ENCODE measurements at places on chromosomes 1 and 21.

GRCh38 chr1:162030759-162031280 is 7.2 kb upstream of the OLFML2B start:
- DNase-seq, result no peak

DNA sequence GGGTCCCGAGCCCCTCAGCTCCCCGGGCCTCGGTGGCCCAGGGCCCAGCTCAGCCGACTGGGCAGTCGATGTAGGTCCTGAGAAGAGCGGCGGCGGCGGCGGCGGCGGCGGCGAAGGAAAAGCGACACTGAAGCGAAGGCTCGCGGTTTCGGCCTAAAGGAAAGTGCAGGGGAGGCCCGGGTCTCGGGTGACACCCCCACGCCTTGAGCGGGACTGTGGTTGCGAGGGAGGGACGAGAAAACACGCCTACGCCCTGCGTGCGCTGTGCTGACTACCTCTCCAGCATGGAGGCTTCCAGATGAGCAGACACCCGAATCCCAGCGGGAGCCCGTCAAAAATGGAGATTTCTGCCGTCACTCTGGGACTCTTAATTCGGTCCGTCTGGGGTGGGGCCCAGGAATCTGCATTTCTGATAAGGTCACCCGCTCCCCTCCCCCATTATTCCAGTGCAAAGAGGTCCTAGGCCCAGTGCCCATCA is 31.2 kb downstream of the DNTTIP2 start:
- DNase-seq, result peak; percentile 84

- DNase-seq, result no peak
These were observed 1.1 kb downstream of the COX20 start for GRCh38 chr1:244836584-244836983.

- no peak for DNase-seq
These were observed 157.0 kb downstream of the PCBP3 start for GRCh38 chr21:45800339-45801080.

GRCh38 chr21:45308194-45309068 is 20.7 kb upstream of the POFUT2 start:
- peak; percentile 54 for DNase-seq

DNA sequence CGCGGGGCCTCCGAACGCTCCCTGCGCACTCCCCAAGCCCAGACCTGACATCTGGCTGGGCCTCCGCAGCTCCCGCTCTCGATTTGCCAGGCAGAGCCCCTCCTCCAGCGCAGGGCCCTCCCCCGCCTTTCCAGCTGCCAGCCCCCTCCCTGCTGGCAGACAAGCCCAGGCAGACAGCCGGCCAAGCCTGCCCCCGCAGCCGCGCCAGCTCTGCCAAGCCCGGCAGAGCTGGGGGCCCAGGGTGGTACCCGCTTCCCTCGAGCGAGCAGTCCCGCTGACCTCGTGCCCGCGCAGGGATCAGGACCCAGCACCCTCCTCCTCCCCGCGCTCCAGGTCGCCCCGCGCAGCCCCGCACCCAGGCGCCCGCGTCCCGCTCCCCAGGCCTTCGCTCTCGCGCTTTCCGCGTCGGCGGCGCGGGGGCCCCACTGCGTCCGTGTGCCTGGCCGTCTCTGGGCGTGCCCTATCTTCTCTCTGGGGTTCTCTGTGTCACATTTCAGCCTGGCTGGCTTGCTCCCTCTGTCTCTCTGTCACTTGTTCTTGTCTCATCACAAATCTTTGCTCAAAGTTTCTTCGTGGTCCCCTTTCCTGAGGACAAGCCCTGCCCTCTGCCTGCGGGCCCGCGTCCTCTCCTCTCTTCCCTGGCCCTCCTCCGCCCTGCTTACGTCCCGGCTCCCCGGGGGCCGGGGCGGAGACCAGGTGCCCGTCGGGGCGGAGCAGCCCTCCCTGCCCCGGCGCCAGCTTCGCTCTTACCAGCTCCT is 580 bp downstream of the INKA2 start:
- DNase-seq, result peak; percentile 88

DNA sequence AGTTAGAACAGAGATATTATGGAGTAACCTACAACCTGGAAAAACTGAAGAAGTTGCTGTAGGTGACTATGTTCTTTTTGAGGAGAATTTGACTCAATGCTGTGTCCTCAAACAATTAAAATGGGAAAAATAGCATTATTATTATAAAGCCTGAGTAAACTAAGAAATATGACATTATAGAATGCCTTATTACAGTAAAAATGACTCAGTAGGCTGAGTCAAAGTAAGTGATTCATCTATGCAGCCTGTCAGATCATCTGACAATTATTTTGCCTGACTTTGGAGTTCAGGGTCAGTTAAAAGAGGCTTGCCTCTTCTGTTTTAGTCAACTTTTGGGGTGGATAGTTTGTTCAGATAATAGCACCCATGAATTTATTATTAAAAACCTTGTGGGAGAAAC is 150.8 kb upstream of the PTGFR start:
- no peak for DNase-seq

DNA sequence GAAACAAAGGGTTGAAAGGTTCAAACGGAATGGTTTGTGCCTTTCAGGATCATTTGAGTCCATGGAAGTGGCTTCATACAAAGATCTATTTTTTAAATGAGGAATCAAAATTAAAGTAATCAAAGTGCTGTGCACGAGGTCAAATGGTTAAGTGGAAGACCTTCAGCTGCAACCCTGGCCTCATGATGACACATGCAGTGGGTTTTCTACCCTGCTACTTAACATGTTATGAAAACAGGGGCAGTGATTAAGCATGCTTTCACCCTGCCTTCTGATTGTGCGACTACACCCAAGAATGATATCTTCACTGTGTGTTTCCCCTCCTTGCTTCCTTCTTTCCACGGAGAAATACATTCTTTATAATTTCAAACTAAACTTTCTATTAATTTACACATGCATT is 604.2 kb downstream of the LRRIQ3 start:
- DNase-seq, result no peak

- DNase-seq, result no peak
These were observed 116.9 kb downstream of the RGS7 start for GRCh38 chr1:241240069-241240468.

DNA sequence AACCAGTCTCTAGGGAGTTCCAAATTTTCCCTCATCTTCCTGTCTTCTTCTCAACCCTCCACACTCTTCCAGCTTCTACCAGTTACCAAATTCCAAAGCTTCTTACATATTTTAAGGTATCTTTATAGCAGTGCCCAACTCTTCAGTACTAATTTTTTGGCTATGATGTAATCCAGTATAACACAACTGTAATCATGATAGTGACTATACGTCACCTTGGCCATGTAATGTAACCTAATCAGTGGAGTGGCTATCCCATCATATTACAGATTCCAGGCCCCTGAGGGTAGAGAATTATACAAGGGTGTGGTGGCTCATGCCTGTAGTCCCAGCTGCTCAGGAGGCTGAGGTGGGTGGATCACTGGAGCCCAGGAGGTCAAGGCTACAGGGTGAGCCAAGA is 143.2 kb downstream of the CLEC20A start:
- DNase-seq, result no peak

- DNase-seq, result no peak
These were observed 13.0 kb upstream of the SLC6A9 start for GRCh38 chr1:44044071-44044801.

- no peak for DNase-seq
These were observed 85.8 kb downstream of the SYF2 start for GRCh38 chr1:25146451-25146855.

- DNase-seq, result peak; percentile 92
These were observed 35.8 kb downstream of the SLC2A1 start for GRCh38 chr1:42922687-42923366.

DNA sequence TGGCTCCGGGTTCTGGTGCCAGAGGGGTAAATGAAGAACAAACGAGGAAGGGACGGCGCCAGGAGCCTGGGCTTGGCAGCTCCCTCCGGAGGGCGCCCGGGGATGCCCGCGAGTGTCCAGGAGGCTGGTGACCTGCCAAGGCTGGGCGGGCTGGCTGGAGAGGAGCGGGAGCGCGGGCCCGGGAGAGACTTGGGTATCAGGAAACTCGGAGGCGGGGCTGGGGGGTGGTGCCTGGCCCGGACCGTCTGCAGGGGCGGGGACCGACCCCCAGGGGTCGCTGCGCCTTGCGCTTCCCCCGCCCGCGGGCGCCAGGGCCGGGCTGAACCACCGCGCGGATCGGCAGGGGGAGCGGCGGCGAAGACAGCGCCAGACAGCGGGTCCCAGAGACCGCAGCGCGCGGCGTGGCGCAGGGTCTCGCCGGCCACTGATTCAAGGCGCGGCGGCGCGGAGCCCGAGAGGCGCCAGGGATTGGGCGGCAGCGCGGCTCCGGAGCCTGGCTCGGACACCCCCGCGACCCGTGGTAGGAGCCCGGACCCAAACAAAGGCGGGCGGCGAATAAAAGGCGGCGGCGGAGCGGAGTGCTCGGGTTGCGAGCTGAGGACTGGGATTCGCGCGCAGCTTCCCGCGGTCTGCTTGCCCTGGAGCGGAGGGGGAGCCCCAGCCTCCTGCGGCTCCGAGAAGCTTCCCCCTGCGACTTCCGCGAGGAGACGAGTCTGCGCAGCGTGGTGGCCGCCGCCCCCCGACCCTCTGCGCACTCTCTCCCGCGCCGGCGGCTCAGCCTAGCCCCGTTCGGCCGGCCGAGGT is at the start of gene DISP3:
Gene DISP3 (plus strand): TSS at position 585 of the 804 bp plus-strand sequence. CDS start 21,838 bp downstream, outside the sequence.
- DNase-seq, result peak; percentile 94

DNA sequence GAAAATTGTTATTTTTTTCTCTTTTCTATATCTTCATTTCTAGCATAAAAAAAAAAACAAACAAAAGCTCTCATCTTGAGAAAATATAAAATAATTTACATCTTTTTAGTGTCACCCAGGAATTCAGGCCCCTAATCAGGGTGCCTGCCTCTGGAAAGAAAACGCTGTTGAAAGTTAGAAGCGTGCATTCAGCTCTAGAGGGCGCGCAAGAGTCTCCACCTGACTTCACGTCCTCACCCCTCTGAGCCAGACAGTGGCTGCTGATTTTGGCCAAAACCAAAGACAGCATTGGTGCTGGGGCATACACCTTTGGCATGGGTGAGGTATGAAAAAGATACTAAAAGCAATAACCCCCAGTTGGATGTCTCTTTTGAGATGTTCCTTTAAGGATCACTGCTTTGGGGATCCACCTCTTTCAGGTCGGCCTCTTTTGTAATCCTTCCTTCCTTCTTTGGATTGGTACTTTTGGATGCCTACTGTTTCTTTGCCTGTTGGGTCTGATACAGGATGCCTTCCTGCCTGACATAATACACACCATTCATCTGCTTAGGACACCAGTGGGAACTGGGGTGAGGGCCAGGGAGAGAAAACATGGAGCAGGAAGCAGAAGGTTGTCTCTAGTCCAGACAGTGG is 77.6 kb upstream of the CHRM3 start:
- peak; percentile 89 for DNase-seq

GRCh38 chr1:235972311-235972689 is 92.6 kb downstream of the NID1 start:
- no peak for DNase-seq

DNA sequence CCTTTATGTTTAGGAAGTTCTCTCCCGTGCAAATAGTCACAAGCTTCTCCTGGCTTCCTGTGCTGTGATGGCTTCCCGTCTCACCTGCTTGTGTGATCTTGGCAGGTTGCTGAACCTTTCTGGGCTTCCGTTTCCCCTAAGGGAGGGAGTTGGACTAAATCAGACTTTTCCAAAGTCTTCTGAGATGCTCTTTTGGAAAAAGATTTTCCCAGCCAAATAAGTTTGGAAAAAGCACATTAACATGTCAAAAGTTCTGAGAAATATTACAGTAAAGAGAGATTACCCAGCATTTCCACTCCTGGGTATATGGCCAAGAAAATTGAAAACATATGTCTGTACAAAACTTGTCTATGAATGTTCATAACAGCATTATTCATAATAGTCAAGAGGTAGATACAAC is 36.0 kb upstream of the TENT5C start:
- peak; percentile 13 for DNase-seq

DNA sequence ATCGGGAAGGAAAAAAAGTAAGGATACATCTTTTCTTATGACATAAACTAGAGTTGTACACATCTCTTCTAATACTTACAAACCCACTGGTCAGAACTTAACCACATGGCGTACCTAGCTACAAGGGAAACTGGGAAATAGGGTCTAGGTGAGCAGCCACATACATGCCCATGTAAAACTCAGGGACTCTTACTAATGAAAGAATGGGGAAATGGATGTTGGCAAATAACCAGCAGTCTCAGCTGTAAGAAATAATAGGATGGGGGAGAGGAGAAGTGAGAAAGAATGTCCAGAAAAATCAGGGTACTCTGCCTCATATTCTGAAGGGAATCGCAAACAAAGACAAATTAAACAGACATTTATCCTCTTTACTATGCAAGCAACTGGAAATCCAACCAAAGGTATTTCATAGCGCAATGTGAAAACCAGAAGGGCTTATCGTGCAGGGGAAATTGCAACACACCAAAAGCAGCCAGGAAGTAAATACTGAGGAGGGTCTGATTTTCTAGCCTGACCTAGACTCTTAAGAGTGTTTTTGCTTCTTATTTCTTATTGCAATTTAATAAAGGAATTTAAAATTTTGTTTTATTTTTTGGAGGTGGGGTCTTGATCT is 17.5 kb downstream of the GTF2B start:
- DNase-seq, result no peak

GRCh38 chr21:46191686-46192575 is 7.7 kb upstream of the SPATC1L start:
- peak; percentile 38 for DNase-seq

- peak; percentile 82 for DNase-seq
These were observed at the start of gene SLC6A17 for GRCh38 chr1:110150330-110151174. SLC6A17 (plus strand) TSS chr1:110150494; CDS start chr1:110166930, 16,436 bp downstream.

DNA sequence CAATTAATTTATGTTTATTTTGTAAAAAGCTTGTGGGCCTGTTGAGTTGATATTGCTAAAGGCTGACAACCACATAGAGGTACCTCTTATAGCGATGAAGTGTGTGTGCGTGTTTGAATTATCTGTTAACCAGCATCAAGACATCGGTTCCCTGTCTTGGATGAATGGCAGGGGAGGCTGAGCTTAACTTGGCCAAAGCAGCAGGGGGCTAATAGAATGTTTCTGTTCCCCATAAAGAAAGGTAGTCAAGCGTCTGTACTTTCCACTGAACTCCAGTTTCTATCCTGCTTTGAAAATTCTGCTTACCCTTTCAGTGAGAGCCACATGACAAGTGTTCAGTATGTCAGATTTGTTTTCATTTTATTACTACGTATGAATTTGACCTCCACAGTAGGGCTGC is 63.0 kb downstream of the ROR1 start:
- no peak for DNase-seq
